ENCODE measurements at places on chromosomes 3 and 15.

- no peak for DNase-seq
Observed at GRCh38 chr15:73621286-73621826, 11.8 kb downstream of the NPTN start.

- DNase-seq: no peak
Observed at GRCh38 chr15:69474846-69475455, 22.3 kb downstream of the RPLP1 start.

GRCh38 chr15:27064080-27064479 lies 93.1 kb downstream of the GABRG3 start:
- DNase-seq: no peak

GRCh38 chr15:96181217-96181616 lies 149.3 kb upstream of the NR2F2 start:
- no peak for DNase-seq

DNA sequence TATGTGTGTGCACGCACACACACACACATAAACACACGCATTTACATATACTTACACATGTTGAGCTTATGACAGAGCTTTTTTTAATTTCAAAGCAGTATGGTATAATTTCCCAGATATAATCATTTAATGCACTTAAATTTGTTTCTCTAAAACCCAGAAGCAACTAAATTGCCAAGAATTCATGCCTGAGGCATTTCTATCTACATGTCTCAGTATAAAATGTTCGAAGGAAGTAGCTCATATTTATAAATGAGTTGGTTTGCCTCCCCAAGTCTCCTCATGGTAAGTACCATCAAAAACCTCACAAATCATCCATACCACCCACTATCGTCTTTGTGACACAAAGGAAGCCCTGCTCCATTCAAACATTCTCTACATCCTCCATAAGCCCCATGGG lies 130.6 kb downstream of the RPL22L1 start:
- DNase-seq: no peak

DNA sequence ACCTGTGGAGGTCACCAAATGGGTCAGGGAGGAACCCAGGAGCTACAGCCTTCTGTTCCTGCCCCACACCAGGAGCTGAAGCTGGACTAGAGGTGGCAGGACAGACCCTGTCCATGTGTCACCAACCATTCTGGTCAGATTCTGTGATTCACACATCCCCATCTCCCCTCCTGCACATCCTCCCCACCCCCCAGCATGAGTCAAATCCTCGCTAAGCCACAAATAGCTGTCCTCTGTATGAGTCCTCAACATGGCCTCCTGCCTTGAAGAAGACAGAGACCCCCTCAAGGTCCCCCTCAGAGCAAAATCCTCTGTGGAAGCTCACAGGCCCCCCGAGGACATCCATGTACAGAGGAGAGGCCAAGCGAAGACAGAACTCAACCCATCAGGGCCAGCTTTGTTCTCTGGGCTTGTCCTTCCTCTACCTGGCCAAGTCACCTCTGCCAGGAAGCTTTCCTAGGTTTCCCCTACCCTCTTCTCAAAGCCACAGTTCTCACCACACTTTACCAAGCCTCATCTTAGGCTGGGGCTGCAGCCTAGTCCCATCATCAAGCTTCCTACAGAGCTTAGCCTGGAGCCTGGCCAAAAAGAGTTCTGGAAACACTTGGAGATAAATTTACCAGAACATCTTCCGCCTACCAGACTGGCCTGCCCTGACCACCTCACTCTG lies 17.1 kb downstream of the CACNA2D2 start:
- no peak for DNase-seq

DNA sequence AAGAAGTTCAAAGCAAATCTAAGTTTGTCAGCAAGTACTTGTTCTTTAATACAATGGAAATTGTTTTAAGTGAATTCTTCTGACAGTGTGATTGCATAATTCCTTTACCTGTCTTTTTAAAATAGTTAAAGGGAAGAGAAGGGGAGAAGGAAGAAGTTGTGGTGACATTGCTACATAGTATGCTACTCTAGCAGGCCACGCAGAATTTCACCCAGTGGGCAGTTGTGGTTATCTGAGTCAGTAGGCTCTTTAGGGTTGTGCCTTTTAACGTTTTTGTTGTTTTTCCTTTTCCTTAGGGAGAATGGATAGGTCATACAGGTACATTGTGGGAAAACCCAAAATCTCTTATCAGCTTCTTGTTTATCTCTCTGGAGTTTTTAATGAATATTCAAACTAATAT lies 40.4 kb downstream of the KIF15 start:
- no peak for DNase-seq

GRCh38 chr3:46699676-46700523 lies 1.3 kb upstream of the TMIE start:
- no peak for DNase-seq
